ENCODE measurements at places on chromosomes 13 and 19.
A peak's percentile ranks its signal among the peaks of the same experiment; 100 is the strongest.

DNA sequence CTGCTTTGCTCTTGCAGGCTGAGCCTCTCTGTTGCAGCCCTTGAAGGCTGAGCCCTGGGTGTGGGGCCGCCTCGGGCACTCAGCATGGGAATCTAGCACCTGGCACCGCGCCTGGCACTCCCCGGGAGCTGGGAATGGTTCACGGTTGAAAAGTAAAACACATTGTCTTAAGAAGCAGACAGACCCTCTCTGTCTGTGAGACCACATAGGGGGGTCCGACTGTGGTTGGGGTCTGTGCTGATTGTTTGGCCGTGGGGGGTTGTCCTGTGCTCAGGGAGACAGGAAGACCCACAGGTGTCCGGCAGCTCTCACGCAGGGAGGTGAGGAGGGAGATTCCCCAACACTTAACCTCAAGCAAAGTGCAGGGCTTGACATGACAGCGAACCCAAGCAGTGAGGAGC, 64.8 kb downstream of the SOX1 start:
- DNase-seq, result no peak

- peak; percentile 95 for DNase-seq
These were observed 12.1 kb upstream of the PEX11G start for GRCh38 chr19:7500811-7501450.

DNA sequence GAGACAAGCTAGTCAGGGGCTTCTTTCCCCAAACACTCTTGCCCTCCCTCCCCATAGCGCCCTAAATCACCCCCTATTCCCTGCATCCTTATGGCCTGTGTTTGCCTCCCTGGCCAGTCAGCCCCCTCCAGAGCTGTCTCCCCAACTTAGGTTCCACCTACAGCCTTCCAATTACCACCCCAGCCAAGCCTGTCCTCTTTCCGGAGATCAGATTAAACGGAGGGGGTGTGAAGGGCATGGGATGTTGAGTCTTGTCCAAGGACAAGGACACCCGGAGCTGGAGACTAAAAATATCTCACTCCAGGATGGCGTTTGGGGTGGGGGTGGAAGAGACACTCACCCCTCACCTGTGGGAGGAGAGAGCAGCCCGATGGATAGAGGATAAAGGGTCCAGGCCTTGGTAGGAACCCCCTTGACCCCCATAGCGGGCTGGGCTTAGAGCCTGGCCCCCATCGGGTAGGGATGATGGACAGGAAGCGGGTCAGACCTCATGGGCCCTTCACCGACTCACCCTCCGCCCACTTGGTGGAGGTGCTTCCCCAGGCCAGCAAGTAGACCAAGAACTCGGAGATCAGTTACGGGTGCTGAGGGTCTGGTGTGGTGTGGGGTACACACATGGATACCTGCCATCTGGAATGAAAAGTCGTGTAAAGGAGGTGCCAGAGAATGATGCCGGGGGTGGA, 6.0 kb downstream of the ZNF865 start:
- DNase-seq, result no peak

- no peak for DNase-seq
These were observed 152.4 kb downstream of the LMO7 start for GRCh38 chr13:75788481-75788981.

Measured in D341Med (cell line).